Panc1 (cell line): ENCODE measurements at places on chromosomes 3 and 15. TPM values are rescaled to one million over a fixed set of nuclear protein-coding genes. Genes with fewer than 3 reads are reported as not detected.

Gene GOLGA6B
- total RNA-seq, result not detected

Gene LINGO1
- 18.2 TPM for total RNA-seq

Gene SH2D7
- not detected for total RNA-seq

Gene SLC22A13
- total RNA-seq, result 0.33 TPM

Gene IP6K2
- total RNA-seq, result 50.2 TPM

Gene ACAN
- total RNA-seq, result 0.03 TPM

Gene SNX4
- total RNA-seq, result 34.3 TPM

Gene KIF15
- 12.2 TPM for total RNA-seq

Gene GPR149
- total RNA-seq, result not detected

Gene UROC1
- total RNA-seq, result not detected

Gene GNAT1
- total RNA-seq, result not detected

Gene EAF2
- 5.3 TPM for total RNA-seq

Gene MYL3
- total RNA-seq, result not detected

Gene CADM2
- 0.64 TPM for total RNA-seq

Gene ALS2CL
- 2.7 TPM for total RNA-seq

Gene DVL3
- 97.2 TPM for total RNA-seq

Gene CD200R1
- total RNA-seq, result 0.05 TPM

Gene ERICH6
- total RNA-seq, result 0.28 TPM

DNA sequence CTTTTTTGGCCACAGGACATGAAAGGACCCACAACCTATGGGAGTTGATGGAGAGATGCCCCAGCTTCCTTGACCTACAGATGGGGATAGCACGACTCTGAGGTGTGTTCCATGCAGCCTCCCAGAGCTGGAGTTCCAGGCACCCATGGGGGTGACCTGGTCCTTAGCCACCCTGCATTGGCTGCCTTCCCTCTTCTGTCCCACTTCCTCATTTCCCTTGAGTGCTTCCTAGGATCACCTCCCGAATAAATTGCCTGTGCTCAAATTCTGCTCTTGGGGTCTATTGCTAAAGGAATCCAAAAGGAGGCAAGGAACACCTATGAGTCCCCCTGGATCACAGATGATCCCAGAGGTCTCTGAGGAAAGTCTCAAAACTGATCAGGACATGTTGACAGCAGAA lies 24.7 kb upstream of the VIPR1 start:
- no peak for DNase-seq

DNA sequence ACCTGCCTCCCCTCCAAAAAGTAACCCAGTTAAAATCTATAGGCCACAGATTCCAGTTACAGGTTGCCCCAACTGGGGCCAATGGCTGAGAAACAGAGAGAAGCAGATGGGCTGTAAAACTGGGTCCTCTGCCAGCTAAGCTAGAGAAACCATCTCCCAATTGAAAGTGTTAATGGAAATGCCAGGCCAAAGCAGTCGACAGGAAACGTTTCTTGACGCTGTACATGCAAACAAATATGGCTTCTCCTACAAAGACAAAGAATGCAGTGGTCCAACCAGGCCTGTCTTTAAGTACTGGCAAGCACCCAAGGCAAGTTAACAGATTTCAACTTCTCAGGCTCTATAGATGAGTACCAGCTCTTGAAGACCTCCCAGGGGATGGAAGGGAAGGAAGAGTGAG lies 71.3 kb downstream of the MAGI1 start:
- no peak for DNase-seq

DNA sequence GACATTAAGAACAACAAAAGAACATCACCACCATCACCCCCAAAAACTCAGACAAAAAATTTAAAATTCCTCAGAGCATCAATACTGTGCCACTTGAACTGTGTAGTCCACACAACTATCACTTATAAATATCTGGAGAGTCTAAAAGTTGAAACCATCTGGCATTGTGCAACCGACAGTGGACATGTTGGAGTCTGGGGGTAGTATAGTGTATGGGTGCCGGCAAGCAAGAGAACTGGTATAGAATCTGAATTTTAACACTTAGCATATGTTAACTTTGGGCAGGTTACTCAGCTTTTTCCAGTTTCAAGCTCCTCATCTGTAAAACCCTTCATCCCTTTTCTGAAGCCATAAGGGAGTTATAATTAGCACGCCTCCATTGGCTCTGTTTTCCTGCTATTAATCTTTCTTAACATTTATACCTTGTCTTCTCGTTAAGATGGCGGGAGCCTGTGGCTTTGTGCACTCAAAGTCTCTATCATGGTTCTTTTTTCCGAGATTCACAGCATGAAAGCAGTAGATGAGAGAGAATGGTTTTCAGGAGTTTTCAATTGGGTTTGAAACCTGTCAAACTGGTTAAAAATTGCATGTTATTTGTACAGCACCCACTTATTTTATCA lies 255.7 kb upstream of the TBL1XR1 start:
- no peak for DNase-seq

- no peak for DNase-seq
Measured at GRCh38 chr3:101253396-101253795, 67.0 kb downstream of the IMPG2 start.

DNA sequence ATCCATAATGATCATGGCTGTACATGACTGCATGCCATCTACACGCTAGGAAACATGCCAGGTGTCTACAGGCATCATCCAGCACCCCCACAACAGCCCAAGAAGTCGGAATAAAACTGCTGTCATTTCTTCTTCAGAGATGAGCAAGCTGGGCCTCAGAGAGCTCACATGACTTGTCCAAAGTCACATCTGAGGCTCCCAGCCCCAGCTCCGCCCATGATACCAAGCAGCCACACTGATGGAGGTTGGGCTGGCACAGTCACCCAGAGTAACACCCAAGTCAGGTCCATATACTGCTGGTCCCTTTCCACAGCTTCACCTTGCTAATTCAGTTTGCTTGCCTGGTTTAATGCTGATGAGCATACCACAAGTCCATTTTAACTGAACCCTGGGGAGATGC lies 116.6 kb downstream of the SEC22A start:
- no peak for DNase-seq

DNA sequence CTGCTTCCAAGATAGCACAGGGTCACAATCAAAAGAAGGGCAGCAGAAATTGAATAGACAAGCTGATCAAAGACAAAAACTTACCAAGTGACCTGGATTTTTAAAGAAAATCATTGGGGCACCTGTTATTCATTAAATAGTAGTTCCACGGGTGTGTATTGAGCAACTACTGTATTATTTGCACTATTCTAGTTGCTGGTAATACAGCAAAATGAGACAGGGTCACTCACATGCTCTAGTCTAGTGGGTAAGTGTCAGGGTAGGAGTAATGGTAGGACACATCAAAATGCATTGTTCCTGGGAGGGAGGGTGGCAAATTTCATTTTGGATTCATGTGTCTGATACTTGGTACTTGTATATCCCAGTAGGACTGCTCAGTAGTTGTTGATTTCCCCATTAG lies 127.9 kb downstream of the SQOR start:
- DNase-seq, result no peak

GRCh38 chr3:52054661-52055511 lies 1.5 kb downstream of the DUSP7 start:
- no peak for DNase-seq

- DNase-seq, result no peak
Measured at GRCh38 chr3:102194760-102195159, 240.1 kb upstream of the ZPLD1 start.

- no peak for DNase-seq
Measured at GRCh38 chr3:99871231-99872045, 53.8 kb downstream of the CMSS1 start.

DNA sequence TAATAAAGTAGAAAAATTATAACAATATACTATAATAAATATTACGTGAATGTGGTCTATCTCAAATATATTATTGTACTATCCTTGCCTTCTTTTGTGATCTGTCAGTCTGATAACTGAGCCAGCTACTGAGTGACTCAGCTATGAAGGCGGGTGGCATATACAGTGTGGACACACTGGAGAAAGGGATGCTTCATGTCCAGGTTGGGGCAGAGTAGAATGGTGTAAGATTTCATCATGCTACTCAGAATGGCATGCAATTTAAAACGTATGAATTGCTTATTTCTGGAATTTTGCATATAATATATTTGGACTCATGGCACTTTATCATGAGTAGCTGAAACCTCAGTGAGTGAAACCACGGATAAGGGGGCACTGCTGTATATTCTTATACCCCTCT lies 172.9 kb upstream of the TBC1D5 start:
- no peak for DNase-seq

- DNase-seq, result no peak
Measured at GRCh38 chr15:78257681-78258080, 6.7 kb upstream of the DNAJA4 start.

- DNase-seq, result no peak
Measured at GRCh38 chr3:69052472-69052898, 352 bp upstream of the TMF1 start.

- DNase-seq, result no peak
Measured at GRCh38 chr3:183210341-183210740, 42.7 kb upstream of the B3GNT5 start.

GRCh38 chr3:13462822-13463221 lies 17.3 kb upstream of the HDAC11 start:
- no peak for DNase-seq

DNA sequence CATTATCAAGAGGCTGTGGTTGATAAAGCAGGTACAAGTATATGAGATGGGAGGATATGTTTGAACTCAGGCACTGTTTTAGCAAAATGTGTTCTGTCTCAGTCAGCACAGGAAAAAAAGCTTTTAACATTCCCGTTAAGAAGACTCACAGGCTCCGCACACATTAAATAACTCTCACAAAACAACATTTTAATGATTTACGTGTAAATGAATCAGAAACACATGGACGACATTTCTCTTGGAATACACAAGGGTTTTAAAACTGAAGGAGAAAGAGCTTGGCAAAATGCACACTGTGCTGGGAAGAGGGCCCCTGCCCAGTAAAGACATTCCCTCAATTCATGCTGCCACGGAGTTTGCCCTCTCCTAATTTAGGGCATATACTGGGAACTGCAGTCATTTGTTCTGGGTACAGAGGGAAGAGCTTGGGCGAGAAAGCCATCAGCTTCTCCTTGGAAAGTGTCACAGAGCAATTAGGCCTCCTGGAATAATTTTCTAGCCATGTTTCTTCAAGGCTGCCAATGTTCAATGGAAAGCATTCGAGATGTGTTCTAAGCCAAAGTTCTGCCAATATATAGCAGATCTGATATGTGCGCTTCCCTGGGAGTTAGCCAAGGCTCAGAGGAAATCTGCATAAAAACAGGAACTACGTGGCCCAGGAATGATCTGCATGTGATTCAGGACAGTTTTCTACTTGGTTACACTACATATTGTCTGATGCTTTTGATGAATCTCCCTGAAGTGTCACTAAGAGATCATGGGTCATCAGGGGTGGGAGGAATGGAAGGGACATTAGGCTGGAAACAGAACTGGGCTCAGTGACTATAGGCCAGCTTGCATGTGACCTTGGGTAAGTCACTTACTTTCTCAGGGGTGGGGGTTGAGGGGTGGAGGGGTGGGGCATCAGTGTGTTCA lies 2.2 kb upstream of the MASP1 start:
- no peak for DNase-seq

GRCh38 chr15:54884312-54884711 lies 312.4 kb downstream of the RSL24D1 start:
- DNase-seq, result no peak

- no peak for DNase-seq
Measured at GRCh38 chr15:64161688-64162477, 939 bp downstream of the PPIB start.

GRCh38 chr3:127207727-127208482 lies 15.0 kb downstream of the PRR23E start:
- DNase-seq, result no peak

DNA sequence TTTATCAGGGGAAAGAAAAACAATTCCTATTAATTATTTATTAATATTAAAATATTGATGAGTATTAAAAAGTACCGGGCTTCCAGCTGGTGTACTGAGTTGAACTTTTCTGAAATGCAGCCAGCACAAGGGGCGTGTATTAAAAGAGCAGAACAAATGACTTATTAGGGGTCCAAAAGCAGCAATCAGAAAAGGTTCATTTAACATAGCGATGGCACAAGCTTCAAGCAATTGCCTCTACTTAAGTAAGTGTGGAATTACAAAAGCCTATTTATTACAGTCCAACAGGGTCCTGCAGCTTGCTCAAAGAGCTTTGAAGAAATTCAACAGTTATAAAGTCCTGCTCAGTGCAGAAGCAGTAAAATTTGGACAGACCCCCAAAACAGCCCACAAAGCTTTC lies 285.6 kb downstream of the EPHA3 start:
- no peak for DNase-seq
